Activated CD8-positive, alpha-beta memory T cell treated with anti-CD3 and anti-CD28 coated beads for 24 hours (primary cell): ENCODE measurements at places on chromosomes 1 and 21.
A peak's percentile ranks its signal among the peaks of the same experiment; 100 is the strongest.

GRCh38 chr1:11668516-11668915 is 4.5 kb downstream of the FBXO6 start:
- no peak for DNase-seq

DNA sequence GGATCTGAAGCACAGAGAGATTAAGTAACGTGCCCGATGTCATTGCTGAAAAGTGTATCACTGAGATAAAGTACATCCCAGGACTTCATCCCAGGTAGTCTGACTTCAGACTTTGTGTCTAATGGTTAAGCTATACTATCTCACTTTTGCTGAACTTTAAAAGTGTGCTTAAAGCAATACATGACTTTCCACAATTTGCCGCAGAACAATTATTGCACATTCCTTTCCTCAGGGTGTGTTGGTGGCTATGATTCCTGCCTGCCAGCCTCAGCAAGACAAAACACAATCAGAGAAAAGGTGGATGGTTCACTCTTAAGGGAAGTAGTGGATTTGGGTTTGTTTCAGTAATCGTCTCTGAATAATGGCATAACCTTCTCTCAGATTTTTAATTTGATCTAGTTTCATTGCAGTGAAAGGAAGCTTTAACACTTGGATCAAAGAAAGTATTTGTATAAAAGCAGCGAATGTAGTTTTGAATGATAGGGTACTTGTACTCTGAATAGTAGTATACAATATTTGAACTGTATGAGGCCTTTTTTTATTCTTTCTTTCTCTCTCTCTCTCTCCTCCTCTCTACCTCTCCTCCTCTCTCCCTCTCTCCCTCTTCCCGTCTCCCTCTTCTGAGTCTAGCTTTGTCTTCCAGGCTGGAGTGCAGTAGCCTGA is 47.0 kb downstream of the CNST start:
- DNase-seq = no peak

DNA sequence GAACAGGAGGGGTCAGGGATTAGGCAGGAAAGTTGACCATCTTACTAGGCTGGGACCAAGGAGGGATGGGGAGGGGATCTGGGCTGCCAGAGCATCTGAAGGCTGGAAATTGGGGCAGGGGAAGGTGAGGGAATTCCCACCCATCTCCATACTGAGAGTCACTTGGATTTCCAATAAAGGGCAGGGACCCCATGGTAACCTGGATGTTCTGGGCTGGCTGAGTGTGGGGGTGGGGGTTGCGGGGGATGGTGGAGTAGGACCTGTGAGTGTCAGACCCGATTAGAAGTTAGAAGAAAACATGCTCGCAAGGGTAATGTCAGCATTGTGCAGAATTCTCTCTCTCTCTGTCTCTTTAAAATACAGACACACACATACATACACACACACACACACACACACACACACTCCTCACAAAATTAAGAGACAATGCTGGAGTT is 40.0 kb upstream of the EPS15 start:
- DNase-seq = no peak

DNA sequence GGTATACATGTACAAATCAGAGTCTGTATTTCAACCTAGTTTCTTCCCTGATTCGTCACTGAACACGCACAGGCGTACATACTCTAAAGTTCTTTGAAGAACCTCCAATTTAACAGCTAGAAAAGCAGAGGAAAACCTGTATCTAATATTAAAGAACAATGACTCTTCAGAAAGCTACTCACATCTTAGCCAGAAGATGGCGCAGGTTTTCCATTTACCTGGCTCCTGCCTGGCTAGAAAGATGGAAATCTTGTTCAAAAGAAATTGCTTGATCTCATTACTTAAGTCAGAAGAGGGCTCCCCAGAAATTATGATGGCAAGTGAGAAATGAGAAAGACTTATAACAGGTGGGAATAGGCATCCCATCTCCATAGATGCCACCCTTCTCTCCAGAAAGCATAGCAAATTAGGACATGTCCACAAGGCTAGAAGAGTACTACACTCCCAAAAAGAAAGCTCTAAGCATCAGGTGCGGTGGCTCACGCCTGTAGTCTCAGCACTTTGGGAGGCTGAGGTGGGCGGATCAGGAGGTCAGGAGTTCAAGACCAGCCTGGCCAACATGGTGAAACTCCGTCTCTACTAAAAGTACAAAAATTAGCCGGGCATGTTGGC is 19.0 kb upstream of the L1TD1 start:
- DNase-seq = peak; percentile 58

- no peak for DNase-seq
Measured at GRCh38 chr21:46100020-46100419, 2.1 kb downstream of the COL6A2 start.

DNA sequence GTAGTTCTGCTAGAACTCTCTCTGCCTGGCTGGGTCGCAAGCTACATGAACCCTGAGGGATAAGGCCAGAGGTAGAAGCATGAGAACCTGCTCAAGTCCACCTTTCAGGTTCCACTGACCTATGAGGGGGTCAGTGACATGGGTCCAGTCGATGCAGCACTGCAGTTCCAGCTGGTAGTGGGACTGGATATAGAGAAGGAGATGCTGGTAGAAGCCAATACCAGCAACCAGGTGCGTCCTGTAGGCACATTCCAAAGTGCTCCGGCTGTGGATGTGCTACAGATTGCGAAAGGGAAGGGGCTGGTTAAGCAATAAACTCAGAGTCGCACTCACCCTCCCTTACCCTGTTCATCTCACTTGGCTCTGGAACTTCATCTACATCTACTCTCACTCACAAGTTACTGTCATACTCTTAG is 5.7 kb downstream of the SMG5 start:
- no peak for DNase-seq

DNA sequence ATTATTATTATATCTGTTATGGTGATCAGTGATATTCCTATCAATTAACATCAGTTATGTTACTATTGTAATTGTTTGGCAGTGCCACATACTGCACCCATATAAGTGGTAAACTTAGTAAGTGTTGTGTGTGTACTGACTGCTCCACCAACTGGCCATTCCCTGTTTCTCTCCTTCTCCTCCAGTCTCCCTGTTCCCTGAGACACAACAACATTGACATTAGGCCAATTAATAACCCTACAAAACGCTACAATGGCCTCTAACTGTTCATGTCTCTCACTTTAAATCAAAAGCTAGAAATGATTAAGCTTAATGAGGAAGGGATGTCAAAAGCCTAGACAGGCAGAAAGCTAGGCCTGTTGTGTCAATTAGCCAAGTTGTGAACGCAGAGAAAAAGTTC is 6.6 kb upstream of the THRAP3 start:
- no peak for DNase-seq

- no peak for DNase-seq
Measured at GRCh38 chr1:118290046-118290445, 105.0 kb upstream of the SPAG17 start.

GRCh38 chr1:236301080-236301957 is 19.6 kb upstream of the ERO1B start:
- DNase-seq = no peak

- no peak for DNase-seq
Measured at GRCh38 chr1:103327054-103327719, 198.3 kb upstream of the RNPC3 start.

- DNase-seq = no peak
Measured at GRCh38 chr1:215146240-215146975, 63.9 kb downstream of the KCNK2 start.

GRCh38 chr1:10813799-10814198 is 17.4 kb upstream of the CASZ1 start:
- DNase-seq = no peak

- no peak for DNase-seq
Measured at GRCh38 chr1:26728645-26729044, 32.8 kb downstream of the ARID1A start.
